Left ventricle myocardium superior (tissue), 1 donor: ENCODE measurements at places on chromosomes 11 and 22.

DNA sequence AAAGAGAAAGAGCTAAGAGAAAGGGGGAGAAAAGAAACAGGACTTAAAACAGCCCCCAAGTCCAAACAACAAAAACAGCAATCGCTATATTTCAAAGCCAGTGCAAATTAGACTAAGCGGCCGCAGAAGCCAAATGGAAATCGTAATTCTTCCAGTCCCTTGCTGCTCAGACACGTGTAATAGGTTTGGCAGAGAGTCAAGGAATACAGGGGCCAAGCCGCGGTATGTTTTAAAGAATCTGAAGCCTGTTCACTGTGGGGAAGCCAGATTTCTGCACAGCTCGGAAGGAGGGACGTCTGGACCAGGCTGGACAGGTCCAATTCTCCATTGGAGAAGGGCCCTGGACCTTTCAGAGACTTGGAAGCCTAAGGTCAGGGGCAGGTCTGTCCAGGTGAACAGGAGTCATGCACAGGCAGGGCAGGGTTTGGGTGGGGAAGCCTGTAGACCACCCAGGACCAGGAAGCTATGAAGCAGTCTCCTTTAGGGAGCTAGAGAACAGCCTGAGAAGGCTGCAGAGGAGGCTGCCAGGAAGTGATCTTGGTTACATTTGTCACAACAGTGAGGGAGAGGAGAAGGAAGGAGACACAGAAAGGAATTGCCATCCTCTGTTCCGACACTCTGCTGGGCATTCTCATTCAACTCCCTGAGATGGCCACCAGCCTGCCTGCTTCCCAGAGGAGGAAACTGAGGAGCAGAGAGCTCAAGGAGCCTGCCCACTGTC lies 265.5 kb upstream of the ISX start:
- DNase-seq: no peak

DNA sequence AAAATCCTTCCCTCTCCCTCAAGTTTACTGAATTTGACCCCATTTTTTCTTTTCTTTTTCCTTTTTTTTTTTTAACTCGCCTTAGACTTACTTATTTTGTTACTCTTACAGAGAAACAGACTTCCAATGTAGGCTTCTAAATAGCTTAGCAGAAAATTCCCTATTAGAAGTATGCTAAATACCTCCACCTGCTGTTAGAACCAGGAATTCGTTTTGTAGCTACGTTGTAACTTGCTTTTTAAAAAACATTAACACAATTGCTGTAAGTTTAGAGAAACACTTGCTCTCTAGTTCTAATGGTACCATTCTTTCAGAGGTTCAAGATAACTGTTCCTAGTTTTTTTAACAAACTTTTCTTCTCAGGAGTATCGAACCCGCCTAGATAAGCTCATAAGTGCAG lies 324.2 kb downstream of the DCDC1 start:
- DNase-seq: no peak

GRCh38 chr22:42766860-42767259 lies 46.2 kb upstream of the A4GALT start:
- DNase-seq: peak; percentile 57

DNA sequence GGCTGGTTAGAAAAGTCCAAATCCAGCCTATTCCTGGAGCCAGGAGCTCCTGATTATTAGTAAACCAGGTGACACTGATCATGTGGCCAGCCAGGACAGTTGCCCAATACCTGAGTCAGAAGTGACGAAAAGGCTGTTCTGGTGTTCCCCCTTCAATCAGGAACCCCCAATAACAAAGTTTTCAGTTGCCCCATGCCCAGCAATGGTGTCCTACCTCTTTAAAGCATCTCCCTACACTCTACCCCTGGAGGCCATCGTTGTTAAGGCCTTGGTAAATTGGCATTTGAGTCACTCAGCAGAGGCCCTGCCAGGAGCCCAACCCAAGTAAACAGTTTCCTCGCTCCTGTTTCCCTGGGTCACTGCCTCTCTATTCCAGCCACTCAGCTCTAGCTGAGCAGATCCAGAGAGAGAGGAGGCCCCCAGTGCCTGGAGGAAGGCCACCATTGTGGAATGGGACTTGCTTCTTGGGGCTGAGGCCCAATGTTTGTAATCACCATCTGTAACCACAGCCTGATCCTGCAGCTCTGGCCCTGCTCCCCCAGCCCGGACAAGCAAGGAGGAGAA lies 25.0 kb downstream of the ARHGAP1 start:
- peak; percentile 64 for DNase-seq

DNA sequence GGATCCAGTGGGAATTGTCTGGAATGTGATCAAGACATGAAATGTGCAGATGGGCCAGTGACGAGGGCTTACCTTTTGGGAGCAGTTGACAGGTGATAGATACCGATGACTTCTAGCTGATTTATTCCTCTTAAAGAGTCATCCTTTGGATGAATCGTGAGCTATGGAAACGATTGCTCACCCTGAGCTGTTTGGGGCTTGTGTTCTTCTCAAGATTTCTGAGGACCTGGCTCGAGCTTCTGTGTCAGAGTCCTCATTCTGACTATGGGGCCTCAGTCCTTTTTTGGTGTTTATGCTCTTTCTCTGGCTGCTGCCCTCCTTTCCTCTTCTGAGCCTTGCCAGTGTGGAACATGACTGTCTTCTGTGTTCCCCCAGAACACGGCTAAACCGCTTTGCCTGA lies 11.9 kb upstream of the AMPD3 start:
- DNase-seq: no peak

GRCh38 chr11:70668204-70669202 lies 270.2 kb downstream of the CTTN start:
- DNase-seq: no peak

GRCh38 chr22:46730568-46731245 lies 7.3 kb downstream of the CERK start:
- DNase-seq: no peak

GRCh38 chr11:116650052-116650451 lies 122.7 kb downstream of the BUD13 start:
- no peak for DNase-seq

GRCh38 chr11:44972746-44973435 lies 22.2 kb upstream of the TP53I11 start:
- peak; percentile 44 for DNase-seq

DNA sequence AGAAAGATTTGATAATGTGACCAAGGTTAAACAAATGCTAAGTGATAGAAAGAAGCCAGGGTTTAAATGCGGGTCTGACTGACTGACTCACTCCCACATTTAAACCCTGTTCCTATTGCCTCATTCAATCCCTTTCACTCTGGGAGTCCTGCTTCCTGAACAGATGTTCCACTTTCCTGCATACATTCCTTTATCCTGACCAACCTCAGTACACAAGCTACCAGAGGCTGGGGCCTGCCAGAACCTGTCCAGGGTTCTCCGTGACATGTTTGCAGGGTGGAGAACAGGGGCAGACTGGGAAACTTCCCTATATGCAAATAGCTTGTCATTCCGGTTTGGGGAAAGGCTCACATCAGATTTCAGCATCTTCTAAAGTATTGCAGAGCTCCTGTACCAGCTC lies 3.0 kb upstream of the ANKK1 start:
- no peak for DNase-seq

GRCh38 chr11:561148-562003 lies 606 bp downstream of the RASSF7 start:
- DNase-seq: no peak

- DNase-seq: no peak
These were observed 4.9 kb downstream of the TMEM109 start for GRCh38 chr11:60918939-60919265.

DNA sequence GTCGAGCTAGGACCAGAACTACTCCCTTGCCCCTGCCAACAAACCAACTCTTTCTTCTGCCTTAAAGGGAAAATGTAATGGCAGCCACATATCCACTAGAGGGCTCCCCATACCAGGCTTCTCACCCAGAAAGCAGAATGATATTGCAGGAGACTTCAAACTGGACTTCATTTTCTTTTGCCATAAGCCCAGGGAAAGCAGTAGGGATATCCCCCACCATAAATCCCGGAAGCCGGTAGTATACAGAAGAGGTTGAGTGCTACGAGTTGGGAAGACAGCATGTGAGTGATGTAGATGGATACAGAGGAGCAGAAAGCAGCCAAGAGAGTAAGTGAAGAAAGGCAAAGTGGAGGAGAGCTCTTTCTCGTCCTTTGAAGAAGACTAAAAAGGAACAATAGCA lies 12.1 kb downstream of the PLAAT5 start:
- no peak for DNase-seq

DNA sequence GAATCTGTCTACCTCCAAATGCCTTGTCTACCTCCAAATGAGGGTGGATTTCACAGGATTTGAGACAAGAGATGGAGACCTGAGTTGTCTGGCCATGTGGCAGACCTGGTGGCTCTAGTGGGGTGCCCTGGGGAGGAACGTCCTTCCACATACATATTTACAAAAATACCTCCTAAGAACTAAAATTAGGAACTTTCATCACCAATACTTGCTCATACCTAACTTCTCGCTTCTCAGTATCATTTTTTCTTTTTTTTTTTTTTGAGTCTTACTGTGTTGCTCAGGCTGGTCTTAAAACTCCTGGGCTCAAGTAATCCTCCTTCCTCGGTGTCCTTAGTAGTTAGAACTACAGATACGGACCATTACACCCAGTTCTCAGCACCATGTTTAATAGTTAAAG lies 117.9 kb downstream of the MED15 start:
- no peak for DNase-seq

- DNase-seq: no peak
These were observed 42.1 kb downstream of the PRCP start for GRCh38 chr11:82858133-82858532.

DNA sequence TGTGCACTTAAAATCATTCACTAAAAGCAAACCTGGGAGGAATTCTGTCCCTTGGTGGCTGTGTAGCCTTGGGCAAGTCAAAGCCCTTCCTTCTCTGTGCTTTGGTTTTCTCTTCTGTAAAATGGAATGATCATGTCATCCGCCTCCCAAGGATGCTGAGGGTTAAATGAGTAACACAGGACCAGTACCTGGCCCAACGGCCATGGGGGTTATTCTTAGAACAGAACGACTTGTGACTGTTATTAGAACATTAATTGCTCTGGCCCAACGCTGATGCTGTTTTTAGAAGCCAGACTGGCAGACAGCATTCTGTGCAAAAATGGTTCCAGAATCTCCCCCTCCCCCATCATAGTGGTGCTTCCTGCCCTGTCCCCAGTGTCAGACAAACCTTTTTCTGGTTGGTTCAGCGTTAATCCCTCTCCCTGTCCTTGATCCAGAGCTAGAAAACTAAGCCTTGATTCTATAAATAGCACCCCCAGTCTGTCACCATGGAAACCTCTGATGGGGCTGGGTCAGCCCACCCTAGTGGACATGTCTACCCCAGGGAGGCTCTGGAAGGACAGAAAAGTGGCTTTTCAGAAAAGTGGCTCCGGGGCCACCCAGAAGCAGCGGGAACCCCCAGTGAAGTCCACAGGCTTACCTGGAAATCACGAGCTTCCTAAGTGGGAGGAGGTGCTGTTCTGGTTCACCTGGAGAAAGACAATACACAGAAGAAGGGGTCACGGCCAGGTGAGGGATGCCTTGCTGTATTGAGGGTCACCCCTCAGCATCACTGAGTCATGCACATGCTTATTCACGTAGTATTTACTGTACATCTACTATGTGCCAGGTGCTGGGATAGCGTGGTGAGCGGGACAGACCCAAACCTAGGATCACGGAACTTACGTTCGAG lies 15.5 kb upstream of the TFIP11 start:
- DNase-seq: peak; percentile 46

GRCh38 chr11:116533186-116533825 lies 239.5 kb downstream of the BUD13 start:
- no peak for DNase-seq
